ENCODE measurements at places on chromosomes 1 and 21.

DNA sequence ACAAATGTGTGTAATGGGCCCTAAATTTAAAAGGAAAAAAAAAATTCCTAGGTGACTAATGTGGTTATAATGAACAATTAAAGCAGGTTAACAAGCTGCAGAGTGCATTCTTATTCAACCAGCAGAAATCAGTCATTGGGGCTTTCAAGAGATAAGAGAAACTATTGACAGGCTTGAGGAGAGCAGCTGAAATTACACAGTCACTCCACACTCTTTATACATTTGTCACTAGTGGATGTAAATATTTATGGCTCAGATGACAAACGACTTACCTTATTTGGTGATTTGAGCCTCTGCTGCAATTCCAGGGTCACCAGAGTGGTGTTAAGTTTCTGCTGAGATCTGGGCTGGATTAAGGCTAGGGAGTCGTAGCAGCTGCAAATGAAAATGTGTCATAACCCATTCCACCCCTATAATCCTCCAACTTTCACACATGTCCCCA lies 896.3 kb downstream of the TTLL7 start:
- no peak for DNase-seq

DNA sequence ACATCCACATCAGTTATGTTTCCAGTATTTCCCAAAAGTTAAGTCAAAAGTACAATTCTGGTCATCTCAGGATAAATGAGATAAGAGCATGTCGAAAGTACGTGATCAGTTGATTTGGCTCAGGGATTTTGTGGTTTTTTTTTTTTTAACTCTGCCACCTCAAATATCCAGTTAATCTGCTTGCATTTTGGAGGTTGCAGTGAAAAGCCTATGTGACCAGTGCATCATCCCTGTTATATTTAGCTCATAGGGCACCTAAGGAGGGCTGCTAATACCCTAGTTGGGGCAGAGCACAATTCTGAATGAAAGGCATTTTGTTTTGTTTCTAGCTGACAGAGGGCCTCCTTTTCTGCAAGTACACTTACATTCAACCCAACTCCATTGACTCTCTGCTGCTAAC lies 31.7 kb upstream of the RGS16 start:
- DNase-seq, result no peak

GRCh38 chr21:38488640-38489270 lies 9.5 kb downstream of the ERG start:
- DNase-seq, result no peak

GRCh38 chr1:243396876-243397275 lies 141.0 kb downstream of the SDCCAG8 start:
- DNase-seq, result no peak

DNA sequence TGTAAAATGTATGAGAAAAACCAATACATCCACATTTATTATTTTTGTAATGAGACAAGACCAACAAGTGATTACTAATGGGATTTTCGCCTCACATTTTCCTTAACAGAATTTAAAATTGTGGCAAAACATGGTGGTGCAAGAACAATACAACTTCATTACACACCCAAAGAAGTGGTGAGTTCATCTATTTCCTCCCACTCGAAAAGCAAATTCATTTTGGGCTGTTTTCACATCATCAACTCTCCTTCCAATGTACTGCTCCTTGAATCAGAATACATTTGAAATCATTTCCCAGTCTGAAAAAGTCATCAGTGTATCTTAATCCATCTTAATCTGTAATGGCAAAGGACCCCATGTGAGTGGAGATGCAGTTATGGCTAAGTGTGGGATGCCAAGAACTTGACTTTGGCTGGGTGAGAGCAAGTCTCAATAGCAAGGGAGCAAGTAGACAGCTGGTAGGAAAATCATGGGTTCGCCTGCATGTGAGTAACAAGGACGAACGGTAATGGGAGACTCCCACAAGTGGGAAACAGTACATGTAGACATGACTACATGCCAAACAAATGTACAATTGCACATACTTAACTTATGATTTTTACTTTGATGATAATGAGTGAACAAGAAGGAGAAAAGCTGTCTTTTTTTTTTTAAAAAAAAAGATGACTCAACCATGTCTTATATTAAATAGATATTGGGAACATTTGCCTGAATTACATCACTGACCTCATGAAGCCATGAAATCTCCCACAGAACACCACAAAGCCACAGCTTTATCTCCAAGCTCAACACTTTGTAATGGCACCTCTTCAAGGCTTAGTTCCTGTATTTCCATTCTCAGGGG lies 46.0 kb downstream of the RUNX1 start:
- no peak for DNase-seq

GRCh38 chr1:189220750-189221149 lies 1256.9 kb downstream of the BRINP3 start:
- DNase-seq, result no peak

DNA sequence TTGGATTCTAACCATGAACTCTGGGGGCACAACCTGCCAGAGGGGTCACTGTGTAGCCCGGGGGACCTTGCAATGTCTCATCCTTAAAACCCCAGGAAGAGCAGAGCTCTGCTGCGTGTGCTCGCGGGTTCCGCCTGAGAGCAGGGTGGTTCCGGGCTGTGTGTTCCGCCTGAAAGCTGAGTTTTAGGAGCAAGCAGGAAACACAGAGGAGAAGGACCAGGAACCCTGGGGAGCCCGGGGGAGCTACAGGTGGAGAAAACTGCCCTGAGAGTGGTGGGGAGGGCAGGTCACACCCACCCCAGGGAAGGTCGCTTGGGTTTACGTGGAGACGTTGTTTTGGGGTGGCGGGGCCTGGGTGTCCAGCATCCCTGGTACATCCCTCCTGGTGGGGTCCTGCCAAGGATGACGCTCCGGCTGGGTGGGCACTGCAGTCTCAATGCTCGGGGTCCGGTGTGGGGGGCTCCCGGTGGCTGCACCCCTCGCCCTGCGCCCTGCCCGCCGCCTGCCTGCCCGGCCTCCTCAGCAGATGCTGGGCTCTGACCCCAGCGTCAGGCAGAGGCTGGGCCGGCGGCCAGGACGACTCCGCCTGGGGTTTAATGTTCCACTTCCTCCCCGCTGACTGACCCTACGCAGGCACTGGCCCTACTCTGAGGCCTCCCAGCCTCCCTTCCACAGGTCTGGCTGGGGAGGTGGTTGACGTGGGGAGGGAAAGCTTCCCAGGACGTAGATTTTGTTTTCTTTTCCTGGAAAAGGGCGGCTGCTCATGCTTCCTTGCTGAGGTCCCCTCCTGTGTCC lies 17.3 kb upstream of the C1orf159 start:
- no peak for DNase-seq

DNA sequence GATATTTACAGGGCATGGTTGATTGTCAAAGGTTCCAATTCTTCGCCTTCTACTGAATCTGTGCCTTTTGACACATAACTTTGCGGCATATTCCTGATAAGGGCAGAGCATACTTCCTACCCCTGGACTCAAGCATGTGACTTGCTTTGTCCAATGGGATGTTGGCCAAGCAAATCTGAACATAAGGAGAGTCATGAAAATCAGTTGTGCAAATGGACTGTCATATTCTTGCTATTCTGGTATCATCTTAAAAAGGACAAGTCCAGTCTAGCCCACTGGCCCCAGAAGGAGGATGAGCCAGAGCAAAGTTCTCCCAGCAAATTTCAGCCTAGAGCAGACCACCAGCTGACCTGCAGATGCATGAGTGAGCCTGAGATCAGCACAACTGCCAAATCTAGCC lies 41.0 kb upstream of the MUTYH start:
- DNase-seq, result no peak

GRCh38 chr1:68624233-68624632 lies 127.4 kb upstream of the DEPDC1 start:
- DNase-seq, result no peak

DNA sequence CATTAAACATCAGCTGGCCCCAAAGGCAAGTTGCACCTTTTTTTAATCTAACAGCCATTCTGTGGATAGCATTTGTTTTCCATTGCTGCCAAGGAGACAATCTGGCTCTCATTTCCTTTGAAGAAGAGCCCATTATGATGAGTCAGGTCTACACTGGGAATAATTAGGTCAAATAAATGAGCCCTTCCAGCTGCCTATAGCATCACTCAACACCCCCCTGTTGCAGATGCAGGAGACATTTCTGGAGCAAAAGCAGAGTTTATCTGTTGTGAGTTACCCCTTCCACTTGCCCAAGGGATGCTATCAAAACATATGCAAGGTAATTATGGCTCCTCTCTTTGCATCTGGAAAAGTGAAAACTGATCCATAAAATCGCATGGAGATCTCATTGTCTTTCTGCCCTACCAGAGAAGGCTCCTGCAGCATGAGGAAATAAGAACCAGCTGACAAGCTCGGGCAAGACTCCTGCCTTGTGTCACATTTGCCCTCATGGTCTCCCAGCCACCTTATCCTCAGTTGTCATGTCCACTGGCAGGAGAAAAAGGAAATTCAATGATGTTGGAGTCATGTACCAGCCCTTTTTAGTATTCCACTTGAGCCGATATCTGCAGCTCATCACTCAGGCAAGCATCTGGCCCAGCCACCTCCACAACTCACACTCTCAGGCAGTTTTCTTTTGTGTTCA lies 135.9 kb downstream of the SLC30A10 start:
- no peak for DNase-seq

DNA sequence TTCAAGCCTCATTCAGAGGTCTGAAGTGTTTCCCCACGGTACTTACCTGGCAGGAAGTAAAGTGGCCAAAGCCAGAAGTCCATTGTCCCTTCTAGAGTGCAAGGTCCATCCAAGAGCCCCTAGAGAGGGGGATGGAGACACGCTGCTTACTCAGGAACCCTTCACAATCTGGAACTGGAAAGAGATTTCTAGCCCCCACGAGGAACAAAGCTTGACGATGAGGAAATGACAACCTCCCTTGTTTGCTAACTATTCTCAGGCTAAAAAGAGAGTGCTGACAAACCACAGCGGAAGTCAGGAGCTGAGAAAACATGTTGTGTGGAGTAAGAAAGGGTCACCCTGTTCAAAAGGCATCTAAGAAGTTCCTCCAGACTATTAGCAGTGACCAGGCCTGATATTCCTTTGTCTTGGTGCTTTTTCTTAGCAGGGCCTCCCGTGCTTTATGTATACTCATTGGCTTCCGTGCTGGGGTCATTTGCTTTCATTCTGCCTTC lies at the start of gene FCMR:
Gene FCMR, minus strand, starts transcription at position 170 of the 494 bp plus-strand sequence. Its CDS starts 87 bp downstream, at position 83.
- DNase-seq, result peak; percentile 71

GRCh38 chr1:77605246-77606026 lies 77.0 kb downstream of the ZZZ3 start:
- DNase-seq, result no peak

- DNase-seq, result no peak
Observed at GRCh38 chr1:70528590-70529333, 117.7 kb downstream of the CTH start.

DNA sequence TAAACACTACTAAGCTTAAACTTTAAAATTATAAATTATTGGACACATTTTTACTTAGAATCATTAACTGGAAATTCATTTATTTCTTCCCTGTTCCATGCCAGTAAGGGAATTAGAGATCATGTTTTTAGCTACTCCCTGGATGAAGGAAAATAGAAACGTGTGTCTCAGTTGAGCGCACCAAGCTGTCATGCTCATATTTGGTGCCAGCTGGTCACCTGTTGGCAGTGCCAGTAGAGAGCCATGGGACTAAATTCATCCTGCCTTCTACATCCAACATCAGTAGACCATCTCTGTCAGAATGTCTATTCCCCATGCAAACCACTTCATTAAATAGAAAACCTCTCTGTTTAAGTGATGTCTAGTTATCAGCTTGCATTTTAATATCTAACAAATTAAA lies 17.4 kb upstream of the SLC22A15 start:
- DNase-seq, result no peak

DNA sequence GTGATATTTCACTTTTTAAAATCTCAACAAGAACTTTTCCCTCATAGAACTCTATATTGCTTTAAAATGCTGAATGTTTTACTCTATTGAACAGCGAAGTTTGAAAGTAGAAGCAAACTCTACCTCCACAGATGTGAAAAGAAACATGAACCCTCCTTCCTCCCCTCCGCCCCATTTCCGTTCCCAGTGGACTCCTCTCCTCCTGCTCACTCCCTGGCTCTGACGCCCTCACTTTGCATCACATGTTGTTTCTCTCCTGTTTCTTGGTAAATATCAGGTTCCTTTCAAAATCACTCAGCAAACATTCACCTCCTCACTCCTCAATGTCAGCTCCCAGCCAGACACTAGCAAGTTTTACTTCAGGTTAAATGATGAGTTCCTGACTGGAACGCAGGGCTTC lies 34.6 kb downstream of the KCNH1 start:
- DNase-seq, result no peak

DNA sequence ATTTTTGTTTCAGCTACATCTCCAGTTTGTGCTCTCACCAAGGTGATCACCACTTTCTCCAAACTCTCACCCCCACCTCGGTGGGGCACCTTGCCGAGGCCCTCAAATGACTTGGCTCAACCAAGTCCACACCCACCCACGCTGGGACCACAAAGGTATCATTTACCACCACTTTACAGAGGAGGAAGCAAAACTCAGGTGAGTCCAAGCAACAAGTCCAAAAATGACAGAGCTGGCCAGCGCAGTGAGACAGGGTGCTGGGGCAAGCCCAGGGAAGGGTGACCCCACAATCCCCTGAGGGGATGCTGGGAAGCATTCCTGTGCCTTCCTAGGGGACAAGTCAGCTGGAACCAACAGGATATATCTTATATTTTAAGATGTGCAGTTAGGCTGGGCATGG lies 24.7 kb downstream of the SSBP3 start:
- no peak for DNase-seq

GRCh38 chr1:117928881-117929342 lies 509 bp downstream of the GDAP2 start:
- DNase-seq, result no peak

DNA sequence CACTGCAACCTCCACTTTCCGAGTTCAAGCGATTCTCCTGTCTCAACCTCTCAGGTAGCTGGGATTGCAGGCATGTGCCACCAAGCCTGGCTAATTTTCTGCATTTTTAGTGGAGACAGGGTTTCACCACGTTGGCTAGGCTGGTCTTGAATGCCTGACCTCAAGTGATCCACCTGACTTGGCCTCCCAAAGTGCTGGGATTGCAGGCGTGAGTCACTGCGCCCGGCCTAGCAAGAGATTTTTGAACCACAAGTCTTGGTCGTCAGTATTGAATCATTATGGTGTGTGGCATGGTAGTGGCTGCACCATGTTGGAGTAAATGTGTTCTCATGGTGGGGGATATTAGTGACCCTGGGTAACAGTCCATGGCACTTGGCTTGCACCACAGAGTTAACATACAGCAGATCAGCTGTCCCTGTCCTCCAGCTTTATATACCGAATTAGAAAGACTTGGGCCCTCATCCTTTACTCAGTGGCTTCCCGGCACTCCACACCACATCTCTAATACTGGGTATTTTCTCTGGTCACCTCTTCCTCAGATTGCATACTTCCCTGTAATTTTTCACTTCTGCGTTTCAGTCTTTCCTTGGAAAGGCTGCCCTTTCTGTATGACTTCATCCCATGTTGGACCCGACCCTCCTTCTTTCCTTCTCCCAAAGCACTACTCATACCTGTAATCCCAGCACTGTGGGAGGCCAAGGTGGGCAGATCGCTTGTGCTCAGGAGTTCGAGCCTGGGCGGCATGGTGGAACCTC lies 25.1 kb downstream of the AK4 start:
- no peak for DNase-seq

Measured in stimulated activated effector memory CD8-positive, alpha-beta T cell treated with anti-CD3 and anti-CD28 coated beads, Interleukin-12 subunit alpha, Interleukin-12 subunit beta, amount 100 ng/mL, for 72 hours (primary cell).